Effector CD4-positive, alpha-beta T cell (primary cell): ENCODE measurements at places on chromosomes 6 and 20.

DNA sequence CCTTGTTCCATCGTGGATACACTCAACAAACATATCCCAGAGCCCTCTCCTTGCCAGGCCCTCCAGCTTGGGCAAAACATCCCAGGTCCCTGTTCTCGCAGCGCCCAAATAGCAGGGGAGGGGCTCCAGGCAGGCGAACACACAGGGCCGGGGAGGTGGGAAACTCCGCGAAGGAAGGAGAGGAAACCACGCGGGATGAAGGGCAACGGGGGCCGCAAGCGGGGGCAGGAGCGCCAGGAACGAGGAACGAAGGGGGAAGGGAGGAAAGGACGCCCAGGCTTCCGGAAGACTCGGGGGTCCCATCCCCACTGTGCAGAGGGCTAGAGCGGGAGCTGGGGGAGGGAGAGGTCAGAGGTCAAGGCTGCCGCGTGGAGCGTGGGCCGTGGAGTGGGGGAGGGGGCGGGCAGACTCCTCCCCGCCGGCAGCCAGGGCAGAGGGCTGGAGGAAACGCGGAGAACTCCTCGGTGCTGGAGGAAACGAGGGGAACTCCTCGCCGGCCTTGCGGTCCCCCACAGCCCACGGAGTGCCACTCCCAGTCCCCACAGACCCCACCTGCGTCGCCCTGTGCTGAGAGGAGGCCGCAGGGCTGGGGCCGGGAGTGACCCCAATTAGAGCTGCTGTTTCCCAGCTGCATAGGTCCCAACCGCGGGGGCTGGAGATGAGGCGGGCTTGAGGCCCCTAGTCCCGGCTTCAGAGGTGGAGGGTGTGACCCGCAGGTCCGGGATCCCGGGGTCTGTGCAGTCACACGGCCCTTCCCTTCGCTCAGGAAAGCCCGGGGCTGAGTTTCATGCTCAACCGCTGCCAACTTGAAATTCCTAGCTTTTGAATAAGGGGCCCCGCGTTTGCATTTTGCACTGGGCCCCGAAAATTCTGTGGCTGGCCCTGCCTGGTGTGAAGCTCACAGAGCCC lies 1.2 kb upstream of the RBM38 start:
- peak; percentile 50 for DNase-seq

DNA sequence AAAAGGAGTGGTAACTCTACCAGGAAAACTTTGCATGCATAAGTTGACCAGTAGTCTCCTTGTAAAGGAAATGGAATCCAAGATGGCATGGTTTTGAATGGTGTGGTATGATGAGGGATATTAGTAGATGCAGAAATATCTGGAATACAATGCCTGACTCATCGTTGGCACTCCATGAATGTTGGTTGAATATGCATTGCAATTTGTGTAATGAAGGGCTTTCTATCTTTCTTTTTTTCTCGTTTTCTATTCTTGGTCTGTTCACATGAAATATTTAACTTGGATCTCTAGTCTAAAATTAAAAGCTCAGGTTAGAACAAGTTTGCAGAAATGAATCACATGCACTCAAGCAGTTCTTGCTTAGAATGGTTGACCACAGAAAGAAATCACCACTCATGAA lies 277.3 kb upstream of the PRND start:
- no peak for DNase-seq

DNA sequence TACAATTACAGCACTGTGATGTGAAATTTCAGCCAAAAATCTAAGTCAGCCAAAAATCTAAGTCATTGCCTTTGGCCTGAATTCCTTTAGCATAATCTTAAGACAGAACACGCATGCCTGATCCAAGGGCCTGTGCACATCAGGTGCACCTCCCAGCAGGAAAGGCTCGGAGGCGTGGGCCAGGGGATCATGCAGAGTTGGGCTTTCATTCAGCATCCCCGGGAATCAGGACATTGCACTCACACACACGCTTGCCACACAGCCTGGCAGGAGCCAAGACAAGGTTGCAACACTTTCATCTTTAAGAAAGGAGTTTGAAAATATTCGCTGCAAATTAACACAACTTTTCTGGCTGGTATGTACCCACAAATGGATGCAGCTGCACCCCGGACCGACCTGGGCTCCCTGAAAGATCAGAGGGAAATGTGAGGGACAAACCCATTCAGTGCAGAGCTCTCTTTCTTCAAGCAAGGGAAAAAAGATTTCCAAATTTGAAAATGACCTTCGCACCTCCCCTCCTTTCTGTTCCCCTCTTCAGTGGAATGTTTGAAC lies 48.8 kb downstream of the ERMARD start:
- no peak for DNase-seq

DNA sequence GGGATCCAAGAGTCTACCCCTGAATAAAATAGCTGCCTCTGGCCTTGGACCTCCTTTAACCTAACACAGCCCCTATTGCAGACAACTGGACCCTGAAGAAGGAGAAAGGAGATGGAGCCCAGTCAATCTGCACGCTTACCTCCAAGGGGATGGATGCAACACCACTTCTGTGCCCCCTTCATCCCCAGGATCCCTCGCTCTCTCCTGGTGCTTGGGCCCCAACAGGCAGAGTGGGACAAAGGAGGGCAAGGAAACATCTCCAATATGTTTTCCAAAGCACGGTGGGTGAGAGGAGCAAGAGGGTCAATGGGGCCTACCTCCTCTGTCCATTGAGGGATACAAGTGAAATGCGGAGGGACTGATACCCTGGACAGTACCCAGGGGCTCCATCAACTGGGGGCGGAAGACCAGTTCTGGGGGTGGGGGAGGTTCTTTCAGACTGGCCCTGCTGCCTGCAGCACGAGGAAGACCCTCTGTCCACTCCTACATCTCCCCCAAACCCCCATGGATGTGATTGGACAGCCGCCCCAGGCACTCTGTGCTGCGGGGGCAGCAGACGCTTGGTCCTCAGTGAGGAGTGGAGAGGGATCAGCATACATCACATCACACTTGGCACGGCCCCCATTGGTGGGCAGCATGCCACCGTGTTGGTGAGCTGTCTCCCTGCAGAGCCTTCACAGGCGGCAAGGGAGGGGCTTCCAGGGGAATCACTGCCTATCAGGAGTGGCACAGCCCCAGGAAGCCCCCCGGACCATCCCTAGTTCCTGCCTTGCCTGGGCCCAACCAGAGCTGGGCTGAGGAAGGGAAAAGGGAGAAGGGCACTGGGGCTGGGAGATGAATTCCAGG lies 70.6 kb downstream of the MRPL14 start:
- no peak for DNase-seq

DNA sequence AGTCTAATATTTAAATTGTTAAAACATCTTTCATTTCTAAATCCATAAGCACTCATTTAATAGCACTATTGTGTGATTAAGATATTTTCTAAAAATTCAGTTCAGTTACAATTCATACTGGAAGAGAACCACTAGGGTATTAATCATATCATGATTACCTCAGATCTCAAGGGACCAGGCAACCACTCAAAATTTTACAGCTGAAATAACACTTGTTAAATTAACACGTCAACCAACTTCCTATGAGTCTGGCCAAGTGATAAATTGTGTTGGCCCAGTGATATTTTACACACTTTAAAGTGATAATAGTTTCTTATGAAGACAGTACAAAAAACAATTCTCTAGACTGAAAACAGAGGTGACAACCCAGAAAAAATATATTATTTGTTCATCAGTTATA lies 869.0 kb upstream of the ADGRB3 start:
- DNase-seq = no peak

DNA sequence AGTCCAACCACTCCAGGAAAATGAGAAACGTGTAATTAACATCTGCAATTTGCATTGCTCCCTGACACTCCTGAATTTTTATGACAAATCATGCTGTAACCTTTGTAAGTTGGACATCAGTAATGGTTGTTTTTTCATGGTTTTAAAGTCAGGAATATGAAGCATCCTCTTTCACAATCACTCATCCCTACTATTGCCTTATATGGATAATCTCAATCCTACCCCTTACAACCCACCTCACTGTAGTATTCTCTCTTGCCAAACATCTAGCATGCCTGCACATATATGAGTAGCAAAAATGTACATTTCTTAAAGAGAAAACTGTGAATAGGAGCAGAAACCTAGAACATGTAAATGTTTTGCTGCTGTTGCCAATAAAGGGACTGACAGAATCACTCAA lies 729.5 kb downstream of the KIF16B start:
- DNase-seq = no peak

- no peak for DNase-seq
These were observed at the start of gene POU5F1 for GRCh38 chr6:31170600-31170881. Gene POU5F1 (minus strand): TSS chr6:31170682. CDS start chr6:31170620, 62 bp downstream.

- DNase-seq = no peak
These were observed 80.5 kb upstream of the NAA20 start for GRCh38 chr20:19936466-19937200.

DNA sequence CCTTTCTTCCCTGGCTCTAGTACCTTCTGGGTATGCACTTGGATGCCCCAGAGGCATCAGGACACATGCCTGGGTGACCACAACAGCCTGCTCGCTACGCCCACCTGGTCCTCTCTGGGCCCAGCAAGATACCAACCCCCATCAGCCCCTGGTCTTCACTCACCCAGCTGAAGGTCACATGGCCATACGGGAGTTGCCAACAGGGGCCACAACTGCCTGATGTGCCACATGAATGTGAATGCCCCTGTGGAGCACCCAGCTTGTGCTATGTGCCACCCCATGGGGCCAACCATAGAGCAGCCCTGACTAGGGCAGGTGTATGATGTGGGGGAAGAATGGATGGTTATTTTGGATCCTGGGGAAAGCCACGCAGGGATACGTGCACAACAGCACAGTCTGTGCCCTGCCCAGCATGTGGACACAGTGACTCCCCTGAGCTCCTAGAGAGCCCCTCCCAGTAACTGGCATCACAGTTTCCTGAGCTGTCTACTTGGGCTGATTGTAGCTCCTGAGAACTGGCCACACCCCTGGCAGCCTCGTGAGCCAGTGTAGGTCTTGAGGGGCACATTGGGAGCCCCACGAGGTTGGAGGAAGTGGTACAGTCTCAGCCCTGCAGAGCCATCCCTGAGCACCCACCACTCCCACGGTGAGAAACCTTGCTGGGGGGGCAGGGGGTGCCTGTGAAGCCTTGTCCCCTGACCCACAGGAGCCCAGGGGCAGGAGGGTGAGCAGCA lies 10.5 kb upstream of the PCMTD2 start:
- DNase-seq = no peak

DNA sequence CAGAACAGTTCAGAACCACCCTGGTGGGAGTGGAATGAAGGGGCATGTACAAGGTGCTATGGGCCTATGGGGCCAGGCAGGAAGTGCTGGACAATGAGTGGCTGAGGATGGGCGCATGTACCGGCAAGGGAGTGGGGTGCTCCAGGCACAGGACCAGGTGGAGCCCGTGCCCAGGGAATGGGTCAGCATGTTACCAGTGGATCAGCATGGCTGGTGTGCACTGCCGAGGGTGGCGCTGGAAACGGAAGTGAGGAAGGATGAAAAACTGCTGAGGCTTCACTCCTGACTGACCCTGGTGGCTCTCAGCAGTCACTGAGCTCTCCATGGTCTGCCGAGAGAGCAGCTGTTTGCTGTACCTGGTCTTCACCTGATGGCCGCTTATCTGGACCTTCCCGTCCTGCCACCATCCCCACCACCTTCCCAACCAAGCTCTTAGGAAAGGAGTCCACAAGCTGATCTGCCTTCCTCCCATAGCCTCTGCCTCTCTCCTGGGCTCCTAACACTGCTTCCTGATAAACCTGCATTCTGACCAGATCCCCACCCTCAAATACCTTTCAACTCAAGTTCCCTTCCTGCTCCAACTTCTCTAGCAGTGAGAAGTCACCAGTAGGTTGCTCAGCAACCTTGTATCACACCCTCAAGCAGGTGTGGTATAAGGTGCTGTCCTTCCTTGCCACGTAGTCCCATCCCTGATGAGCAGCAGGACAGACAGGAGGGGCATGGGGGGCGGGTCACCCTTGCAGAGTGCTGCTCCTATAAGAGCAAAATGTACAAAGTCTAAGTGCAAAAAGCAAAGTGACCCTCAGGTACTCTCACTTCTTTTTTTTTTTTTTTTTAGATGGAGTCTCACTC lies 7.1 kb downstream of the UQCC2 start:
- no peak for DNase-seq

- no peak for DNase-seq
These were observed 348.4 kb downstream of the TPBG start for GRCh38 chr6:82711971-82712370.

DNA sequence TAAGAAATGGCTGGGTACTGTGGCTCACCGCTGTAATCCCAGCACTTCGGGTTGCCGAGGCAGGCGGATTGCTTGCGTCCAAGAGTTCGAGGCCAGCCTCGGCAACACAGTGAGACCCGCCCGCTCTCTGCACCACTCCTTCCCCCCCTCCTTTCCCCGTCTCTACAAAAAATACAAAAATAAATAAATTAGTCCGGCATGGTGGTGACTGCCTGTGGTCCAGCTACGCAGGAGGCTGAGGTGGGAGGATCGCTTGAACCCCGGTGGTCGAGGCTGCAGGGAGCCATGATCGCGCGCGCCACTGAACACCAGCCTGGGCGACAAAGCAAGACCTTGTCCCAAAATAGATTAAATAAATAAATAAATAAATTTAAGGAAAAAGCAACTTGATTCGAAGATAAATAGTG lies 448 bp upstream of the RNF114 start:
- no peak for DNase-seq

GRCh38 chr6:12036766-12037165 lies 24.7 kb downstream of the HIVEP1 start:
- no peak for DNase-seq

DNA sequence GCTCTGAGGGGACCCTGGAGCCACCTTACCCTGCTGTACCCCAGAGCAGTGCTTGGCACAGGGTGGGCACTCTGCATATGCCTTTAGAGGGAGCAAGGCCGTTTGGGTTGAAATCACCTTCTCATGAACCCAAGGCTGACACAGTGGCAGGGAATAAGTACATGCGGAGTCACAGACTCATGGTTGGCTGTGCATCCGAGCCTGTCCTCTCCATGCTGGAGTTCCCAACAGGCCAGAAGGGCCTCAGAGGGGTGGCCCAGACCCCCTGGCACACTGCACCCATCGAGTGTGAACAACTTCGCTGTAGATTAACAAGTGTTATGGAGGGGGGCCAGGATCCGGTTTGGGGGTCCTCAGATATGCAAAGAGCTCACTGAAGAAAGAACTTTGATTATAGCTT lies 21.0 kb upstream of the IRF4 start:
- no peak for DNase-seq

GRCh38 chr20:24157213-24157612 lies 168.6 kb upstream of the GGTLC1 start:
- no peak for DNase-seq

DNA sequence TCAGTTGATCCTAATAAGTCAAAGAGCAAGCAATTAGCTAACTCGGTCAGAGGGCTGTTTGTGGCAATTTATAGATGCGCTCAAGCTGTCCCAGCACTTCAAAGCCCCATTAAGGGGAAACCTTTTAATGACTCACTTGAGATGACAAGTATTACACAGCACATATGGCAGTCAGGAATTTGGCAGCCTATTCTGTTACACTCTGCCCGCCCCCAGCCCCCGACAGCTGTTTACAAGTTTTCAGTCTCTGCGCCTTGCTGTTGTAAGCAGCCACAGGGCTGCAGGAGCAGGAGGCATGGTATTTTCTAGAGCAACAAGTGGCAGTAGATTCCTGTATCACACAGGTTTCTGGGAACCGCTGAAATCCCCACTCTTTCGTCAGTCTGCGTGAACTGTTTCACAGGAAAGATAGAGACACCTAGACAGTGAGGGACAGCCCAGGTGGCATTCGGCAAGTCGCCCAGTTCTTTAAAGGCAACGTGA lies 263.0 kb downstream of the FOXC1 start:
- no peak for DNase-seq
